CD4-positive, alpha-beta T cell treated with Interleukin-2 at 100 ng/mL for 4 hours (primary cell): ENCODE measurements at places on chromosomes 2 and 18.

- no peak for DNase-seq
Measured at GRCh38 chr2:239178954-239179353, 221.9 kb downstream of the HDAC4 start.

- DNase-seq, result no peak
Measured at GRCh38 chr2:53422979-53423378, 344.6 kb upstream of the CHAC2 start.

DNA sequence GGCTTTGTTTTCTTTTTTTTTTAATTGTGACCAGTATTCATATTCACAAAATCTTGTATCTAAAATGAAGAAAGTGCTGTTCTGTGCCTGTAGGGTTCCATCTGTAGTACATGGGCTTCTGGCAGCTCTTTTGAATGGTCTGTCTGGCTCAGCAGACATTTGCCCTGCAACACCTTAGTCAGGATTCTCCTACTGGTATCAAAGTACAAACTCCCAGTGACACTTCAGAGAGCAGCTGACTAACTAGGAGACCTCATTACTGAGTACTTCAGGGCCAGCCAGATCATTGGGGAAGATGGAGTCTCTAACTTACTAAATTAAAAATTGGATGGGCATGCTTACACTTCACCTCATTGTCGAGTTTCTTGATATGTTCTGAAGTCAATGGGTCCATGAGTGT lies 39.7 kb downstream of the GRHL1 start:
- DNase-seq, result no peak

GRCh38 chr2:28390746-28391563 lies 1.7 kb upstream of the FOSL2 start:
- DNase-seq, result no peak

DNA sequence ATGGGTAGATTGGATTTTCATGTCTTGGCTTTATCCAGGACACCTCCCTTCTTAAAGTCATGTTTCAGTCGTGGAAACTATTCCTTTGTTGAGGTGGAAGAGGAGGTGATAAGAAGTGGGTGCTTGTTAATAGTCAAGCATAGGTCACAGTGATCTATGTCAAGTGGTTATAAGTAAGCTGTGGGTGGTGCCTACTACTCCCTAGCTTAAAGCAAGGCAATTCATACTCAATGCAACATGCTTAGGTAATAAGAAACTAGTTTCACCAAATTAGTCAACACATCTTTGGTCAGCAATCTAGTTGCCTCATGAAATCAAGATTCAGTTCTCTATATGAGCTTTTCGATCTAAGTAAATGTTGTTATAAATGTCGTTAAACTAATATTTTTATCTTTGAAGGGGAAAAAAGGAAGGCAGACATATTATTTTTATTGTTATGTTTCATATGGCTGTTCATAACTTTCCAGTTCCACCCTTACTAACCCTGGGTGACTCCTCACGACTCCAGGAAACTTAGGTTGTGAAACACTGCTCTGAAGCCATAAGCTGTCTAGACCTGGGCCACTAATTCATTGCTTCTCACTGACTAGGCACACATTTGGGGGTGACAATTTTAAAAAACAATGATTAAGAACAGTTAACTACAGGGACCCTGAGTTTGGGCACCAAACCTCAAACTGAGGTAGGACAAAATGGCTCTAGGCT lies 5.8 kb upstream of the ABCB11 start:
- no peak for DNase-seq
